ENCODE measurements at places on chromosomes 16 and 17. TPM values are rescaled to one million over a fixed set of nuclear protein-coding genes. Genes with fewer than 3 reads are reported as not detected.

The FADS6 gene
- not detected for polyA plus RNA-seq

The RHBDL1 gene
- polyA plus RNA-seq = 1.8 TPM

The ENPP7 gene
- polyA plus RNA-seq = not detected

The GCGR gene
- not detected for polyA plus RNA-seq

The CCDC144A gene
- 2.0 TPM for polyA plus RNA-seq

The LRRC75A gene
- 6.3 TPM for polyA plus RNA-seq

The KRT33A gene
- not detected for polyA plus RNA-seq

The AIPL1 gene
- not detected for polyA plus RNA-seq

The CCDC40 gene
- polyA plus RNA-seq = 5.5 TPM

The RHBDF2 gene
- polyA plus RNA-seq = 6.8 TPM

The TAF15 gene
- polyA plus RNA-seq = 110 TPM

The MFAP4 gene
- polyA plus RNA-seq = 248 TPM

The BMERB1 gene
- polyA plus RNA-seq = 26.6 TPM

The TVP23A gene
- polyA plus RNA-seq = 2.3 TPM

The ATP6V0D1 gene
- 61.4 TPM for polyA plus RNA-seq

The SRSF1 gene
- polyA plus RNA-seq = 159 TPM

The CD79B gene
- polyA plus RNA-seq = 2.3 TPM

The TK1 gene
- 17.8 TPM for polyA plus RNA-seq

The CNTNAP1 gene
- polyA plus RNA-seq = 9.4 TPM

The TBC1D28 gene
- not detected for polyA plus RNA-seq

The PDIA2 gene
- polyA plus RNA-seq = 0.68 TPM

The ACSM5 gene
- polyA plus RNA-seq = 0.19 TPM

The TLCD3A gene
- 14.0 TPM for polyA plus RNA-seq

The SULT1A4 gene
- polyA plus RNA-seq = 8.0 TPM

The HS3ST3A1 gene
- 1.0 TPM for polyA plus RNA-seq

The TEX14 gene
- polyA plus RNA-seq = 2.1 TPM

The LLGL1 gene
- polyA plus RNA-seq = 20.8 TPM

The NPIPA8 gene
- polyA plus RNA-seq = 1.1 TPM

The TAT gene
- polyA plus RNA-seq = not detected

The ABCA10 gene
- polyA plus RNA-seq = 9.5 TPM

The KRTAP4-1 gene
- polyA plus RNA-seq = not detected

The RABEP1 gene
- 56.7 TPM for polyA plus RNA-seq

The OR1F1 gene
- polyA plus RNA-seq = not detected

The NLRC3 gene
- polyA plus RNA-seq = 1.2 TPM

The WNK4 gene
- polyA plus RNA-seq = 0.43 TPM

The TEKT5 gene
- 0.20 TPM for polyA plus RNA-seq

The GFAP gene
- 0.38 TPM for polyA plus RNA-seq

The TBC1D3C gene
- not detected for polyA plus RNA-seq

The ZSCAN10 gene
- 0.08 TPM for polyA plus RNA-seq

The BICDL2 gene
- not detected for polyA plus RNA-seq

The XAF1 gene
- polyA plus RNA-seq = 10.0 TPM

The KRTAP16-1 gene
- polyA plus RNA-seq = not detected

The PRDM7 gene
- not detected for polyA plus RNA-seq

The HOXB9 gene
- 0.05 TPM for polyA plus RNA-seq

The NTN1 gene
- 7.4 TPM for polyA plus RNA-seq

The TBC1D3H gene
- not detected for polyA plus RNA-seq

Measured in forelimb muscle (tissue), 1 donor.